GDM1 (cell line): ENCODE measurements at places on chromosomes 7 and 10.

DNA sequence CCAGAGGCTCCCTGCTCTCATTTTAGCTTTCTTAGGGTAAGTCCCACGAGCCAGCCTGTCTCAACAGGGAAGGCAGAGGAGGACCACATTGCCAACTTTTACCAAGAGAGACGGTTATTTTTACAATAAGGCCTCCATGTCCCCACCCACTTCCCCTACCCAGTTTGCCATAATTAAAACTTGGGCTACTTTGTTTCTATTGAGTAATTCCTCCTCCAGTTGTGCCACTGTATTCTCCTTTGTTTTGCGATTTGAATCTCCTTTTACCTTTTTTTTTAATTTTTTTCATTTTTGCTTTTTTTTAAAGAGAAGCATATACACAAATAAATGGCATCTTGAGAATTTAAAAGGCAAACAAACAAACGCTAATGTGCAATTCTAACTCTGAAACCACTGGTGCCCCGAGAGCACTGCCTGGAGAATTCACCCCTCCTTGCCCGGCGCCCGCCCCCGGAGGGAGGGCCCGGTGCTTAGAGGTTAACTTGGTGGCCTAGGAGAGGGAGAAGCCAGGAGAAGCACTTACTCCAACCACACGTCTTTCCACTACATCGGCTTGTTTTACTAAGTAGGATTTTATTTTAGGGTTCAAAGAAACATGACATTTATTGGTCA lies 282.3 kb downstream of the USP6NL start:
- DNase-seq = no peak

GRCh38 chr7:108358553-108358952 lies 97.7 kb downstream of the NRCAM start:
- DNase-seq = no peak

DNA sequence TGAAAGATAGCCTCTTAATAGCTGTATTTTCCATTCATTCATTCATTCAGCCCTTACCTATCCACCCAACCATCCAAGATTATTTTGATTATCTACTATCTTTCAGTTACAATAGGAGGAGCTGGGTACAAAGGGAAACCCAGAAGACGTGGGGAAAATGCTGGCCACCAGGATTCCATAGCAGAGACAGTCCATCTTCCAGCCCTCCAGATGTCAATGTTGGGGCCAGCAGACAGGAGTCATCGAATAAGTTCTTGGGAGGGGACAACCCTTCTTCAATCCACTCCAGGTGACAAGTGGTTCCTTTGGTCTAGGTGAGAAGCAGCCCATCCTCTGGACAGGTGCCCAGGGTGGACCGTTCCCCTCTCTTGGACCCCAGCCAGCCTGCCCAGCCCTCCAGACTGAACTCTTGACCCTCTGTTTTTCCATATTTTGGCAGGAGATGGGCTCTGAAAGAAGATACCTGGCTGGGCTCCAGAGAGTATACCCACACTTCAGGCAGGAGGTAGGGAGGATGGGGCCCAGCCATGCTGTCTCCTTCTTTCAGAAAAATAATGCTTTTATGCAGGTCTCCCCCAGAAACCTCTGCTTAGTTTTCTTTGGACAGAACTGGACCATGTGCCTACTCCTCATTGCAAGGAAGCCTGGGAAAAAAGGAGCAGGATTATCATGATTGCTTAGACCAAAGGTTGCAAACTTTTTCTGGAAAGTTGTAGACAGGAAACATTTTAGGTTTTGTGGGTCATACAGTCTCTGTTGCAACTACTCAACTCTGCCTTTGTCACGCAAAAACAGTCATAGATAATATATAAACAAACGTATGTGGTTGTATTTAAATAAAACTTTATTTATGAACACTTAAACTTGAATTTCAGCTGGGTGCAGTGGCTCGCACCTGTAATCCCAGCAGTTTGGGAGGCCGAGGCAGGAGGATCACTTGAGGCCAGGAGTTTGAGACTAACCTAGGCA lies 95.5 kb upstream of the SMNDC1 start:
- DNase-seq = no peak

DNA sequence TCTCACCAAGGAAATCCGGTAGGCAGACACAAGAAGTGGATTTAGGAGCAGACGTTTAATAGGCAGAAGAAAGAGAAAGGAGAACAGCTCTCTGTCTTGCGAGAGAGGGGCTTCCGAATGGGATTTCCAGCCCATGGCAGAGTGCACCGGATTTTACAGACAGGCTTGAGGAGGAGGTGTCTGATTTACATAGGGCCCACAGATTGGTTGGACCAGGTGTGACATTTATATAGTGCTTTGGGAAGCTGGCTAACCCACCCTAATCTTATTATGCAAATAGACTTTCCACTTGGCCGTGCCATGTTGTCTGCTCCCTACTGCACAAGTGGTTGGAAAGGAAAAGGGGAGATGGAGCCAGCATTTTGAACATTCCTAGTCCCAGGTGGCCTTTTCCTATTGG lies 57.8 kb downstream of the ANKMY2 start:
- no peak for DNase-seq

DNA sequence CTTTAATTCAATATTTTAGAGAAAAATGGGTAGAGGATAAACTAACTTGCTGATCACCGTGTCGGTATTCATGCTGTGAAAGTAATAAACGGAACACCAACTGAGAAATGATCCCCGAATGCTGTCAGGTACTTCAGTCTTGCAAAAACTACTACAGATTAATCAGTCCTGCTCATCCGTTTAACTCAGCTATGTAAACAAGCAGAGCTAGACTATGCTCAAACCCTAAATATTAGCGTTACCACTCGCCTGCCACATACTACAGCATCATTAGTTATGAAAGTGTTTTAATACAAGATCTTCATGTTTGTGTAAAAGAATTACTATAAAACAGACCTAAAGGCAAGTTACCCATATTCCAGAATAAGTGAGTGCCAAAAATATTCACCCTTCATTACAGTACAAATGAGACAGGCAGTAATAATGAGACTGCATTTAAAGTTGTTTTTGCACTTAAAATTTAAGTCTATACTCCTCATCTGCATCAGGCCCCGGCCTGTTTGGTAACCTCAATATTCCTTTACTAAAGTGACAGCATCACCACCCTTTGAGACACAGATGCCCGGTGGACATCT lies 952 bp downstream of the DNMBP start:
- DNase-seq = no peak

DNA sequence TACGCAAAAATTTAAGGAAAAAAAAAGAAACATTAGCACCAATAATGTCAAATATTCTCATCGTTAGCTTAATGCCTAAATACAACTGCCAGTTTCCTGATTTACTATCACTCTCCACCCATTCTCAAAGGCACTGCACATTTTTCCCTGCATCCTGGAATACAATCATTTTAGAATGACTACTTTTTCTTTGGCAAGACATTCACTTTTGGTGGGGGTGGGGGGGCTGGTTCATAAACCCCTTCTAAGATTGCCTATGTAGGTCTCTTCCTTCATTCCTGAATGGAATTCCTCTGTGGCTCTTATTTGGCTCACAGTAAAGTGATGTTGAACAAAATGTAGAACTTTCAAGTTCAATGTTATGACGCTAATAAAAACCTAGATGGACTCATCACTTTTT lies 74.3 kb downstream of the RNLS start:
- no peak for DNase-seq

DNA sequence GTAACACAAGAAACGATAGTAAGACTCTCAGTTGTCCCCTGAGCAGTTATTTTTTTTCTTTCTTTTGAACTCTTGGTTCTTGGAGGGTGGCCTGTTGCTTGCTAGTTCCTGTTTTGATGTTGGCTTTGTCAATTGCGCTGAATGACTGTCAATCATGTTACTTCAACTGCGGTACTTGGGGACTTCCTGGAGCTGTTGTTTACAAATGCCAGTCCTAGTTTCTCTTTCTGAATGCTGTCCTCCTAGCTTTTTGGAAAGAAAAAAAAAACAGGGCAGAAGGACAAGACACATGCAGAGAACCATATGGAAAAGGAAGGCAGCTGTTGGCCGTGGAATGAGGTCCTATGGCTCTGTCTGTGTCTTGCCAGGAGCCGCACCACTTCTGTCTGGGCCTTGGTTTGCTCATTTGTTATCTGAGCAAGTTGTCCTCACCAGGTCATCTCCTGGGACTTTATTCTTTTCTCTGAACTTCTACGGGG lies 7.0 kb upstream of the PDCD4 start:
- DNase-seq = peak; percentile 69

GRCh38 chr10:28677888-28678686 lies 766 bp downstream of the BAMBI start:
- no peak for DNase-seq

DNA sequence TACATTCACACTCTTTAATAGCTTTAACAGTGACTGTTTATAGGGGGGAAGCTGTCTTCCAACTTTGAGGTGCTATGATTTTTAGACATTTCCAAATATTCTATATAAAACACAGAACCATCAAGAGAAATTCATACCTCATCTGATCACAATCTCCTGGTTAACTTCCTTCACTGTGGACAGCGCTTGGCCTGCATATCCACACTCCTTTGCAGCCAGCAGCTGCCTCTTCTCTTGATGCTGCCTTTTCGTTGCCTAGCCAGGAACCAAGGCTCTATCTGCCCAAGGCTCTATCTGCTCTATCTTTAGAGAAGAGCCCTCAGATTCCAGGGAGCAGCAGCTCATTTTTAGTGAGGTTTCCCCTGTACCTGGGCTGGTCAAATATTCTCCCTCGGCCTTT lies 252.0 kb downstream of the PTEN start:
- no peak for DNase-seq

DNA sequence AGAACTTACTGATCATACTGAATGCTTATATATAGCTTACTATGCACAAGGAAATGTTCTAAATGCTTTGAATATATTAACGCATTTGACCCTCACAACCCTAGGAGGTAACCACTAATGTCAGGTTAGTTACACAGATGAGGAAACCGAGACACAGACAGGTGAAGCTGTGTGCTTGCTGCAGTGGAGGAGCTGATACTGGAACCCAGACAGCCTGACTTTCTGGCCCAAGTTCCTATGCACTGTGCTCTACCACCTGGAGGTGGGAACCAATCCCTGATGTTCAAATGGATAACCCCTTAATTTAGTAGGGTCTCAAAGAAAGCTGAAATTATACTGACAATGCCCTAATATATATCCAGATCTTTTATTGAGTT lies 119.6 kb downstream of the SORBS1 start:
- DNase-seq = no peak

DNA sequence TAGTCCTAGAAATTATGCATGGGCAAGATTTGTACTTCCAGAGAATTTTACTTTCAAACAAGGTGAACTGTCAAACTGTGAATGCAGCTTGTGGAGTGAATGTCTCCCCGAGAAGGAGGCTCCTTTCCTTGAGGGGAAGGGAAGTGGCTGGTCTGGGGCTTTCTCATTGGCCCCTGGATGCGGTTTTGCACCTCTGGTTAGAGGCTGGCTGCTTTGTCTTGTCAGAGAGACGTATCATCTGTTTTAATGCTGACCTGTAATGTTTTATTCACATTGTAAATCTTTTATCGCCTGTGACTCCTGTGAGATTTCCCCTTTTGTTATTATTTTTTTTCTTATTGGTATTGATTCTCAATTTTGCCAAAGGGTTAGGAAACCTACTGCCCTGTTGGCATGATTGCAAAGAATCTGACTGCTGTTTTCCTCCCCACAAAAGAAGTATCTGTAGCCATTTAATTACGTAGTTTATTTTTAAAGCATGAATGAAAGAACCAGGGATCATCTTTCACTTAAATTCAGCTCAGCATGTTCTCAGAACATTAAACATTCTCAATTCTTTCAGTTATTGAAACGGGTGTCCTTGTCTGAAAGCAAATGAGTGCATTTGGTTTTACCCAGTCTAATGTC lies 238.3 kb upstream of the NFE2L3 start:
- no peak for DNase-seq

DNA sequence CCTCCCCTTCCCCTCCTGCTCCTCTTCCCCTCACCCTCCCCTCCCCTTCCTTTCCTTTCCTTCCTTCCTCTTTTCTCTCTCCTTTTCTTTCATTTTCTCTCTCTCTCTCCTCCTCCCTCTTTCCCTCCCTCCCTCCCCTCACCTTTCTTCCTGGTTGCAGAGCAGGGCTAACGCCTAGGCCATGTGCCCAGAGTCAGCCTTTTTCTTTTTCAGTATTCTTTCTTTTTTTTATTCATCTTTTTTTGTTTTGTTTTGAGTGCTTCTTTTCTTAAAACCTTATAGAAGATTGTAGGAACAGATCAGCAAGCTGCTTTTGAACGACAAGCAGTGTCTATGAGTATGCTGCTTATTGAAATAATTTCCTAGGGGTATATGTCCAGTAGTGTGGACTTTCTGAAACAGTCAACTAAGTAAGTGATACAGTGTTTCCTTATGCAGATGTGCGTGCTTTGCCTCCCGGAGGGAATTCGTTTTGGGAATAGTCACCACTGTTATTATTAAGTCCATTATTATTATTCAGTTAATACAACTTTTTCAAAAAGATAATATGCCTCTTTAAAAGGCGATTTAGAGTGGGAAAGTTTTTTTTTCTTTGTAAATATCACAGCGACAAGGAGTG lies 219.2 kb downstream of the CAMK1D start:
- no peak for DNase-seq

DNA sequence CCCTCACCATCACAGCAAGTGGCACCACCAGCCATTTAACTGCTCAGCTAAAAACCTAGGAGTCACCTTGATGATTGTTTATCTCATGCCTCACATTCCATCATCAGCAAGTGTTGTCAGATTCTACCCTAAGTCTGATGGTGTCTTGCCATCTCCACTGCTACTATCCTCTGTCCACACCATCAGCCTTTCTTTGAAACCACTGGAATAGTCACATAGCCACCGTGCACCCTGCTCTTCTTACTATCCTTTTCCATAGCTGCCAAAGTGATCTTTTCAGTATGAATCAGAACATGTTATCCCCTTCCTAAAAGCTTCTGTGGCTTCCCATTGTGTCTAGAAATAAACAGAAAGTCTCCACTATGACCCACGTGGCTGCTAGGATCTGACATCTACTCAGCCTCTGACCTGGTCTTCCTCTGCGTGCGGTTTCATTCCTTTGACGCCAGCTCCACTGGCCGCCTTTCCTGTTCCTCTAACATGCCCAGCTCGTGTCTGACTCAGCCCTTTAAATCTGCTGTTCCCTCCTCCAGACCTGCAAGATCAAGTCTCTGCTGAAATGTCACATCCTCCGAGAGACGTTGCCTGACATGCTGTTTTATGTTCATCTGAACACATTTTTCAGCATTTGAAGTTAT lies 16.5 kb upstream of the CHN2 start:
- peak; percentile 79 for DNase-seq

- DNase-seq = no peak
Observed at GRCh38 chr7:128226132-128226980, 14.7 kb upstream of the LEP start.

- DNase-seq = peak; percentile 72
Observed at GRCh38 chr7:954330-955238, at the start of gene ADAP1. Gene ADAP1 (minus strand): TSS chr7:954680. CDS start chr7:954477, 203 bp downstream.

- DNase-seq = no peak
Observed at GRCh38 chr7:106041140-106041717, 70.9 kb downstream of the SYPL1 start.
